SK-MEL-5 (cell line): ENCODE measurements at places on chromosomes 1 and 21.
A peak's percentile ranks its signal among the peaks of the same experiment; 100 is the strongest.

DNA sequence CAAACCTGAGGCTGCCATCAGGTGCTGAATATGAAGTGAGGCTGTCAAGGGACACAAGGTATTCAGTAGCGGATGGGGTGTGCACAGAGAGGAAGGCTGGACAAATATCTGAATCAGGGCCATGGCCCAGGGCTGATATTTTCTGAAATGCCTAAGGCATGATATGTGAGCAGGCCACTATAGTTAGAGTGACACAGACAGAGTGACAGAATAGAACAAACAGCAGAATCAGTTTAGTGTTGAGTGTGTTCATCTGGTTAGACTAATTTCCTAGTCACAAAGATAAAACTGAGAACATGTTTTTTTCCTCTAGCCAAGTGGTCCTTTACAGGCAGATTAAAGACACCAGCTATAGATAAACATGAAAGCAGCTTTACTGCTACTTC, 3.9 kb downstream of the OVAAL start:
- DNase-seq = no peak

GRCh38 chr1:116407033-116407432, 34.0 kb downstream of the ATP1A1 start:
- no peak for DNase-seq

DNA sequence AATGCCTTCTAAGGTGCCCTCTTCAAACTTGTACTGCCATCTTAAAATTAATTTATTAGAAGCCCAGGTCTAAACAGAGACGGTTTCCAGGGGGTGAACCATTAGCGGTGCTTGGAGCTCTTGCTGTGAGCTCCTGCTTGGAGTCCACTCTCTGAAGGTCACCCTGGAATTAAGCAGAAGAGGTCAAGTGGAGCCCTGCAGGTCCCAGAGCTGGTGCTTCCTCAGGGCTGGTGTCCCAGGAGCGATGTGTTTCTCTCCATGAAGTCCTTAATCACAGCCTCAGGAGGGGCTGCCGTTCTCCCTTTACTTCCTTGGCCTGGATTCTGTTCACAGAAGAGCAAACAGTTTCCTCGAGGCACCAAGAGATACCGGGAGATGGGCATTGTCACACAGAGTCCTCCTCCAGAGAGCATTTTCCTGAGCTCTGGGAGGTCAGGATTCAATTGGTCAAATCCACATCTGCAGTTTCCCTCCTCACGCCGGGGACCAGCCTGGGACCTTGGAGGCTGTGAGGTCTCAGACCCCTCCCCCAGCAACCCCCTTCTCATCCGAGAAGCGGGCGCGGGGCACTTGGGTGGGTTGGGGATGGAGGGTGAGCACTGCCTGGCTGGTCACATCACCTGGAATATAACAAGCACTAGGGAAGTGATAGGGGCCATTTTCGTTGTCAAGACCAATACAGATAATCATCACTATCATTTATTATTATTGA, 310.4 kb downstream of the AJAP1 start:
- no peak for DNase-seq

DNA sequence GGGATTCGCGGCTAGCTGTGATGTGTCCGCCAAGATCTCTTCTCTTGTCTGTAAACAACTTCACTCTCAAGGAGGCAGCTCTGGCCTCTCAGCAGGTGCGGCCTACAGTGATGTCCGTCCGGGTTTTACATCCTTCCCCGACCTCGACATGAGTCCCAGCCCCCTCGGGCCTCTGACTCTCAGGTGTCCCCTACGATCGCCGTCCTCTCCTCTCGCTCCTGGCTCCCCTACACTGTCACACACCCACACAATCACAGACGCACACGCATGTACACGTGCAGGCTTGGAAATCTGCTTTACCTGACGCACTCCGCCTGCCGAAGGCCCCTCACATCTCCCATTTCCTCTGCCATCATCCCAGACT, 797 bp upstream of the RSPH1 start:
- DNase-seq = no peak

GRCh38 chr1:204171751-204172178, 5.6 kb upstream of the REN start:
- no peak for DNase-seq

- DNase-seq = peak; percentile 63
Measured at GRCh38 chr1:184563308-184563707, 176.5 kb downstream of the C1orf21 start.

- no peak for DNase-seq
Measured at GRCh38 chr1:91776068-91776794, 109.7 kb downstream of the TGFBR3 start.

DNA sequence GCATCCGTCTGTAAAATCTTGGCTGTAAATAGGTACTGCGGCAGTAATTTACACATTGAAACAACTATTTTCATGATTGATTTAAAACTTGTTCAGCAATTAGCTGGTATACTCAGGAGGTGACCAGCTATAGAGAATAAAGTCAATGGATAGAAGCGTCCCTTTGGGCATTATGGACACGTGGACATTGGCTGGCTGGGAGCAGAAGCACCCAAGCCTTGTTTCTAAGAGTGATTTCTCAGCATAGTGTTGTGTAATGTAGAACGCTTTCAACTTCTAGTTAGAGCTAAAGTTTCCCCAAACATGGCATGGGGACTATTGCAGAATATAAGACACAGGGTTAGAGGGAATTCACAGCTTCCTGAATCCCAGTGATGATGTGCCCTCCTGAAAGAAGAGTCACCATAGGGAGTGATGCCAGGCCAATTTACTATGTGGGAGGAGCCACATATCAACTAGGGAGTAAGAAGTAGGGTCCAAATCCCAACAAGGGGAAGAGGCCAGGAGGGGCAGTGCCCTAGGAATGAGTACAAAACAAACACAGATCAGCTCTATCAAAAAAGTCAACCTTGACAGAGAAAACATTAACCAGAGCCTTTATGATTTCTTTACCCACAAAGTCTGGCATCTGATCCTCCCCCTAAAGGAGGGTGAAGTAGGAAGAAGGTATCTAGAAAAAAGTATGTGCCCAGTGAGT, 92.7 kb downstream of the SUSD4 start:
- DNase-seq = no peak

GRCh38 chr21:42614811-42615351, 38.5 kb upstream of the PDE9A start:
- DNase-seq = peak; percentile 12

- DNase-seq = peak; percentile 6
Measured at GRCh38 chr1:87182611-87183010, 146.1 kb upstream of the LMO4 start.

GRCh38 chr1:189463166-189463565, 1014.5 kb downstream of the BRINP3 start:
- no peak for DNase-seq

DNA sequence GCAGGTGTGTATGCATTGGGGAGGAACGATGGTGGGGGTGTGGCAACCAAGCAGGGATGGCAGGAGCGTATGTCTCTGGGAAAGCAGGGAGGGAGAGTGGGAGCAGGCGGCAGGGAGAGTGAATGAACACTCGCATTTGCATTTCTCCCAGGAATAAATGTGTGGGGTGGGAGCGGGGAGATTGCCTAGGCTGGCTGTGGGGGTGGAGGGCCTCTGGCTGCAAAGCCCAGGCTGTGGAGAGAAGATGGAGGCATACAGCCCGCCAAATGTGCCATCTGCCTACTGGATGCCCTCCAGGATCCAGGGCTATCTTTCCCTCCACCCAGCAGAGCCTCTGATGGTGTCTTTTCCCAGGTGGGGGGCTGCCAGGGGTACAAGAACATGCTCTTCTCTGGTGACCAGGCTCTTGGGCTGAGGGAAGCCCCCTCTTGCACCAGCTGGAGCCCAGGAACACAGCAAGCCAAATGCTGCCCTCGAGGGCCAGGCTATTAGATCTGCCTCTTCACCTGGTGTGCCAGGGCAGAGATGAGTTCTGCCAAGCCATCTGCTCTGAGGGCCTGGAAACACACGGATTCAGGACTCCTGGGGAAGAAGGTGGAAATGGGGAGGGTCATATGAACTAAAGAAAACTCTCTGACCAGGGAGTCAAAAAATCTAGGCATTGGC, 1.7 kb upstream of the OPTC start:
- DNase-seq = no peak

DNA sequence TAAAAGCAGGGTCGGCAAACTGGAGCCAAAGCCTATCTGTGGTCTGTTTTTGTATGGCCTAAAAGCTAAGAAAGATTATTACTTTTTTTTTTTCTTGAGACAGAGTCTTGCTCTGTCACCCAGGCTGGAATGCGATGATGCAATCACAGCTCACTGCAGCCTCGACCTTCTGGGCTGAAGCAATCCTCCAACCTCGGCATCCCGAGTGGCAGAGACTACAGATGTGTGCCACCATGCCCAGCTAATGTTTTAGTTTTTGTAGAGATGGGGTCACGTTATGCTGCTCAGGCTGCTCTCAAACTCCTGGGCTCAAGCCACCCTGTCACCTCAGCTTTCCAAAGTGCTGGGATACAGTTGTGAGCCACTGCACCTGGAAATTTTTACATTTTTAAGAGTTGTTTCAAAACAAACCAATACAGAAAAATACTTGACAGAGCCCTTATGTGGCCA, 6.5 kb upstream of the GLRX2 start:
- DNase-seq = peak; percentile 76

DNA sequence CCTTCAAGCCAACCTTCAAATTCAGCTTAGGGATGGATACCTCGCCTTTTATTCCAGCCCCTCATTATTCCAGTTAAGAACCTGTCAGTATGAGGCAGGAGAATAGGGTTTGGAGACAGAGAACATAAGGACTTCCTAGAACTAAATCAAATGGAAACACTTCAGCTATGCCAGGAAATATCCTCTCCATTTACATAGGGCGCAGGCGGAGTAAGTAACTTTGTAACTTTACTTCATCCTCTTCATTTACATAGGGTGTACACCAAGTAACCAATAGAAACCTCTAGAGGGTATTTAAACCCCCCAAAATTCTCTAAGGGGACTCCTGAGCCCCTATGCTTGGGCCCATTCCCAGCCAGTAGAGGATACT, 75.4 kb upstream of the ATF3 start:
- no peak for DNase-seq

DNA sequence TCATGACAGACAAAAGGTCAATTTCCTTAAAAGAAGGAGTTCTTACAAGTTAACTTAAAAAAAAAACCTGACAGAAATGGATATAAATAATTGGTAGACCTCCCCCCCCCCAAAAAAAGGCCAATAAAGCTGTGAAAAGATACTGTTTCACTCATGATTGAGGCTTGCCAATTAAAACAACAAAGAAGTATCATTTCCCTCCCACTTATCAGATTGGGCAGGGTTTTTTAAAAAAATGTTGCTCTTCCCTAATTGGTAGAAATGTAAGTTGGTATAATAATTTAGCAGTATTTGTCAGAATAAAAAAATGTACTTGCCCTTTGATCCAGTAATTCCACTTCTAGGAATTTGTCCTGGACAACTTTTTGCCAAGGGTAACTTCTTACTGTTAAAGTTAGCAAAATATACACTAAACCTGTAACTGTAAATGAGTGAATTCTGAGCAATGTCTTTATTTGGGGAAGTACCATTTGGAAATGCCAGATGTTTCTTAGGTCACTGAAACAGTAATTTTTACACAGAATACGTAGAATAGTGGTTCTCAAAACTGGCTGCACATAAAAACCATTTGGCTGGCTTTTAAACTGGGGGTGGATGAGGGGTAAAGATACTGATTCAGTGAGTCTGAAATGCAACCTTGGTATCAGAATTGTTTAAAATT, 17.5 kb downstream of the RNF2 start:
- DNase-seq = no peak

GRCh38 chr1:98723574-98723973, 62.1 kb downstream of the SNX7 start:
- DNase-seq = no peak

DNA sequence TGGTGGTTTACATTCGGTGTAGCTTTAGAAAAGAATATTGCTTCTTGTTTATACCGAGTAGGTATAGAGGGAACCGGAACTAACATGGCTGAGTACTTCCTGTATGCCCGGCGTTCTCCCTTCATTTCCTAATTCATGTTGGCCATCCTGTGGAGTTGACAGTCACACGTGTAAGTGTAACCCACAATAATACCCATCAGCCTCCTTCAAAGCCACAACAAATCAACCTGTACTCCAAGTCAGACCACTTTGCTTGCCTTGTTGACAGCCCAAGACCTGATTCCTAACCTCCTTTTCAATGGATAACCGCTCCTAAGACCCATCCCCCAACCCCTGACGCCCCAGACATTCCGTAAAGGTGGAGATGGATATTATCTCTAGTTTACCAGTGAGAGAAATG, 42.1 kb downstream of the UBE2U start:
- peak; percentile 46 for DNase-seq

GRCh38 chr1:100075773-100076172, 57.0 kb downstream of the SASS6 start:
- no peak for DNase-seq

DNA sequence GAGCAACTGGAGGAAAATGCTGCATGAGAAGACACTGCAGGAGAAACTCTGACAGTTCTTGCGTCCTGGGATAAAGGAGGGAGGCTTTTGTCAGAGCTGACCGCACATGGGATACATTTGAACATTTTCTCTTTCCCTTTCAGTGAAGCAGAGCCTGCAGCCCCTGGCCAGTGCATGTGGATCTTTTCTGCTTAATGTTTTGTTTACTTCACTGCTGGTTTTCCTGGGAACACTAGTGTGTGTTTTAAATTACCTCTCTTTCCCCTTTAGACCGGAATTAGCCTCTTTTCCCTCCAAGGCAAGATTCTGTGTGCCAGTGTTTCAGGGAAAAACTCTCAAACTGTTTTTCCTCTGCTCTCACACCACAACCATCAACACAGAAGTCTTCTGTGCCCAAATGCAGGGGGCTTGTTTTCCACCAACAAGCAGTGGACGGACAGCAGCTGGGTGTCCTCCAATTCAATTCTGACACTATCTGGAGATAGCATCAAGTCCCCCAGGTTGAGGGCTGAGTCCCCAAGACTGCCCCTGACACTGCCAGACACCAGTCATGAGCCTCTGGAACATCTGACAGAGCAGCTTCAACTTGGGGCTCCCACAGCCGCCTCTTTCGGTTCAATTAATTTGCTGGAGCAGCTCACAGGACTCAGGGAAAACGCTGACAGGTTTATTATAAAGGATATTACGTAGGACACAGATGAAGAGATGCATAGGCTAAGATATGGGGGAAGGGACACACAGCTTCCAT, 136.2 kb downstream of the RHOU start:
- DNase-seq = no peak

DNA sequence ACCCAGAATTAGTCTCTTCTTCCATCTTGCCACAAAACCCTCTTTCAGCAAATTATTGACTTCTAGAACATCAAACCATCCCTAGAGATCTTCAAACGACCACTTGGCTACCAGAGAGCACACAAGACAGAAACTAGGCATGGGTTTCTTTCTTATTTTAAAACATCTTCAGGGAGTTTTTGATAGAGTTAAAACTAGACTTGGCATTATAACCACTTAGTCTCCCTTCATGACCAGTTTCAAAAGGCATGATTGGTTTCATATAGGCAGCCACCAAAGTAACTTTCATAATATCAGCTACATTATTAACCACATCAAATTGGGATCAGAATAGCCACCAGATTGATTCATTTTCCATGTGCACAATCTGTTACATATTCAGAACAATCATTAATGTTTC, 368.4 kb upstream of the GREM2 start:
- no peak for DNase-seq
